Activated CD4-positive, alpha-beta T cell treated with anti-CD3 and anti-CD28 coated beads, Interleukin-10, Interleukin-2, amounts not matched to agents 100 ng/mL and 50 ng/mL, durations not matched to agents 16 hours and 8 hours (primary cell): ENCODE measurements at places on chromosomes 5 and 9.

- DNase-seq: no peak
These were observed 22.5 kb downstream of the EDIL3 start for GRCh38 chr5:84362061-84362720.

DNA sequence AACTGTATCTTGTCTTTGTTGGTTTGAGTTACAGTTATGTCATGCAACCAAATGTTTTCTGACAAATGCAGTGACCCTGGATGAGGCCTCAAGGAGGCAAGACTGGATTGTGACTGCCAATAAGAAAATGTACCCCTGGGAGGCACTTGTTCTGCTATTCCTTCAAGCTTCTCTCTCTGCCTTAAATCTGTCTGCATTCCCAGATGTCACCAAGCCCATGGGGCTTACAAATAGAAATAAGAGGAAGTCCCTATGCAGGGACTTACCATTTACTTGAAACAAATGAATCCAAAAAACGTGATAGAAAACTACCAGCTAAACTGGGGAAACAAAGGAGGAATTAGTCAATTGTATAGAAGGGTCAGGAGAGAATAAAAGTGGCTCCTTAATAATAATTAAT, 8.2 kb upstream of the PARP8 start:
- DNase-seq: no peak

DNA sequence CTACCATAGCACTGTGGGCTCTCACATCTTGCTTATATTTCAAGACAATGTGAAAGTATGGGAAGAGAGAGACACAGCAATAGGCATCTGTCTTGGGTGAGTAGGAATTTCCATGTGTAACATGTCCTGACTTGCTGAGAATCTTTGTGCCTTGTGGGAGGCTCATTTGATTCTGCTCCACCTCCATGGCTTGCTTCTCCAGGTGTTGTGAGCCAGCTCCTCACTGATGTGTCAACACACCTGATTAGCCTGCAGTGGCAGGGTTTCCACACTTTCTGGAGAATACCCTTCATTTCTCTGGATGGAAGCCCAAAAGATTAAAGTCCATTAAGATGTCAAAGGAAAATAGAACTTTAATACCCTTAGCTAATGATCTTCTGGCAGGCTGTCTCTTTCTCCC, 613.6 kb downstream of the ZNF608 start:
- no peak for DNase-seq

- DNase-seq: no peak
These were observed 343.5 kb downstream of the PLK2 start for GRCh38 chr5:58116346-58116745.

DNA sequence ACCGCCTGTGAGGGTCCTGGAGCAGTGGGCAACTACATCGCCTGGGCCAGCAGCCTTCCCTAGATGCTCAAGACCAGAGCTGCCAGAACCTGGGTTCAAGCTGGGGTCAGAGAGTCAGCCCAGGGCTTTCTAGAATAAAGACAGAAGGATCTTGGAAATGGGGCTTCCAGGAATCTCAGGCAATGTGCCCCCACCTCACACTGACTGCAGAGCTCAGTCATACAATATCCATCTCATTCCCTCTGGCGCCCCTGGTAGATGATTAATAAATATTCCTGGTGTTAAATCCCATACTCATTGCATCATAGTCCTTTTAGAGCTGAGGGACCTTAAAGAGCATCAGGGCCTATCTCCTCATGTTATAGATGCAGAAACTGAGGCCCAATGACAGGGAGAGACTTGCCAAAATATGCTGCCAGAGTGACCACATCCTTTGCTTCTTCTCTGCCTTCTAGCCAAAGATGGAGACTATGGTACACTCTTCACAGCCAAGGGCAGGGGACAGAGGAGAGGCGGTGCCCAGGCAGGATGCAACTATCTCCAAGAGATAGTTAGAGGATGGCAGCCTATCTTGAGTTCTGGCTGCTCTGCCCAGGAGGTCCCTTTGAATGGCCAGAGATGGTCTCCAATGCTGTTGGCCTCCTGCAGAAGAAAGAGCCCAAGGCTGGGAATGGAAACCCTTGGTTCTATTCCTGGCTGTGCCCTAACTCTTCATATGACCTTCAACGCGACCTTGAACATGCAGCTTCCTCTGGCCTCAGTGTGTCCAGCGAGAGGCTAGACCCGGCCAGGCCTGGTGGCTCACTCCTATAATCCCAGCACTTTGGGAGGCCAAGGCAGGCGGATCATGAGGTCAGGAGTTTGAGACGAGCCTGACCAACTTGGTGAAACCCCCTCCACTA, 36.2 kb upstream of the IL17B start:
- no peak for DNase-seq

DNA sequence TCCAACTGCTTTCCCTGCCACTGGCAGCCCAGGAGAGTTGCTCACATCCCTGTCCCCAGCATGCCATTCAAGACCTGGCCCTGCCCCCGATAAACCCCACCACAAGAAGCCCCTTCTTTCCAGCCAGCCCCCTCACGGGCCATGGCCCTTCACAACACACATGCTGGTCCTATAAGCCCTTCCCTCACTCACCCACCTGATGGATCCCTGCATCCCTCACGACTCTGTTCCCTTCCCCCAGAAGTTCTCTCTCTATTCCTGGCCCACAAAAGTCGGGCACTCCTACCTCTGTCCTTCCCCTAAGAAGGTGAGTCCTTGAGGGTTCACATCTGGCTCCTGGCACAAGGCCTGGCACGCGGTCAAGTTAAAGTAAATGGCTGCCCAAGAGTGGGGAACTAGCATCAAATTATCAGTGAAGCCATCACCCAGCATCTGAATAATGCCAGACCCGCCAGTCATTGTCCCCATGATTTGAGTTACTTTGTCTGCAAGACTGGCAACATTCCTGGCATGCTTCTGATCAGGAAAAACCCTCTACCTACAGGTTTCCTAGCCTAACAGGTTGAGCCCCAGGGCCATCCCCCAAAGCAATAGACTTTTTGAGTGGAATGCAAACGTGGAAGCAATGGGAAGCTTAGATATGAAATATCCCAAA, 65.9 kb downstream of the CRB2 start:
- no peak for DNase-seq

GRCh38 chr9:131733541-131734061, 6.3 kb downstream of the RAPGEF1 start:
- peak; percentile 79 for DNase-seq

DNA sequence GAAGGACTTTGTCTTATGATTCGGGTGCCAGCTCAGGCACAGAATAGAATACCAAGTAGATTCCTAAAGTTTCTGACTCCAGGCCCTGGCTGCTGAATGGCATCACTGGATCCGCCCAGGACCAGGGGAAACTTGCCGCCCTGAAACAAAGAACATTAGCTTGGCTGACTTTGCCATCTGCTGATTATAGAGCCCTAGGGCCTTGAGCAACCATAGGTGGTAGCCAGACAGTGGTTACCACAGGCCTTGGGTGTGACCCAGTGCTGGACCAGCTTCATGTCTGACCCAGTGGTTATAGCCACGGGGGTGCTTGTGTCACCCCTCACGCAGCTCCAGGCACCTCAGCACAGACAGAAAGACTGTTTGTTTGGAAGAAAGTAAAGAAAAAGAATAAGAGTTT, 62.7 kb downstream of the SSBP2 start:
- no peak for DNase-seq

DNA sequence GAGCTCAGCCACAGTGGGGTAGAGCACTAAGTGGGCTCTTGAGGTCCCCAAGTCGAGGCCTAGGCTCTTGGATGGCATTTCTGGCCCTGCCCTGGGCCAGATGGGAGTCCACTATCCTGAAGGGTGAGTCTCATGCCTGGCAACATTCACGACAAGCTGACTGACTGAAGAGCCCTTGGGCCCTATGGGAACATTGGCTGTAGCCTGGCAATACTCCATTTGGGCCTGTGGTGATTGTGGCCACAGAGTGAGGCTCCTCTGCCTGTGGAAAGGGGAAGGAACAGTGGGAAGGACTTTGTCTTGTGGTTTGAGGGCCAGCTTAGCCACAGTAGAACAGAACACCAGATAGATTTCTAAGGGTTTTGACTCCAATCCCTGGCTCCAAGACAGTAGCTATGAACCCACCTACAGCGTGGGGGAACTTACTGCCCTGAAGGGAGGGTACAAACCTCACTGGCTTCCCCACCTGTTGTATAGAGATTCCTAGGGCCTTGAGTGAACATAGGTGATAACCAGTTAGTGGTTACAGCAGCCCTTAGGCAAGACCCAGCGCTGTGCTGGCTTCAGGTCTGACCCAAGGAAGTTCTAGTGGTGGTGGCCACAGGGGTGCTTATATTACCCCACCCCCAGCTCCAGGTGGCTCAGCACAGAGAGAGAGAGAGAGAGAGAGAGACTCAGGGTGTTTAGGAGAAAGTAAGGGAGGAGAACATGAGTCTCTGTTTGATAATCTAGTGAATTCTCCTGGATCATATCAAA, 72.4 kb downstream of the KIAA0825 start:
- DNase-seq: no peak

DNA sequence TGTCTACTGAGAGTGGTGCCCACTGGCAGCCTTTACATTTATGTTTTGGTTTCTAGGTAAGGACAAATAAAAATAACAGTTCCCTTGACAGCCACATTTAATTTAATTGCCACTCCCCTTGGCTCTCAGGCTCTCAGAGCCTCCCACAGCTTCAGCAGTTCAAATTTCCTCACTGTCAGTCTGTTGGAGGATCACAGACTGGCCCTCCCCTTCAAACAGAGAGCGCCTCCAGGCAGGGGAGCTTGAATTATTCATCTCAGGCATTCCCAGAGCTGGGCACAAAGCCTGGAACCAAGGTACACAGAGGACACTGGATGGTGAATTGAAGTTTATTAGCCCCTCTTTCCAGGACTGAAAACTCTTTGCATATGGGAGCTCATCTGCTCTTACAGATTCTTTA, 407.7 kb downstream of the SPOCK1 start:
- no peak for DNase-seq

DNA sequence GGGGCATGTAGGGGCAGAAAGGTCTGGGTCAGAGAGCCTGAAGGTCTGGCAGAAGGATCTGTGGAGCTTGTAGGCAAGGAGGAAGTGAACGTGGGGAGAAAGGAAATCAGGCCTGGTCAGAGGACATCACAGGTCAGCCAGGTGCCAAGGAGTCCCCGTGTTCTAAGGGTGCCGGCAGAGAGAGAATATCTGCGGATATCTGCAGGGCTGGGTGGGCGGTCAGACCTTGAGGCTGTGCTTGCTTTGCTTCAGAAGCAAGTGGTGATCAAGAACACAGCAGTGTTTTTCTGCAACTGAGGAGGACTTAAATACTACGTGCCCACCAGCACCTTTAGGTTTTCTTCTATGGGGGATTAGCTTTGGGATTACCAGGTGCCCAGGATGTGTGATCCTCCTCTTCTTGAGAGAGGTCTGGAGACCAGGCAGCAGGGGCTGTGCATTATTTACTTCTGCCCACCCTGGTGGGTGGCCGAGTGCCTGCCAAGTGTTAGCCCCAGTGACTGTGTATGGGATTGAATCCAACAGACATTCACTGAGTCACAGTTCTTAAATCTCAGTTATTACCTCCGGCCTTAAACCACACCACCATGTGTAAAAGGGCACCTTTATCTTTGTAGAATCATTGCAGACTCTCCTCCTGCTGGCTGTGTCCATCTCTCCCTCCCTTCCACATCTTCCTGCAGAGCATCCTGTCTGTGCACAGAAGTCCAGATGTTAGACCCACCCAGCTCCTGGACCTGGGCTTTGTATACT, 12.5 kb upstream of the SHB start:
- no peak for DNase-seq

DNA sequence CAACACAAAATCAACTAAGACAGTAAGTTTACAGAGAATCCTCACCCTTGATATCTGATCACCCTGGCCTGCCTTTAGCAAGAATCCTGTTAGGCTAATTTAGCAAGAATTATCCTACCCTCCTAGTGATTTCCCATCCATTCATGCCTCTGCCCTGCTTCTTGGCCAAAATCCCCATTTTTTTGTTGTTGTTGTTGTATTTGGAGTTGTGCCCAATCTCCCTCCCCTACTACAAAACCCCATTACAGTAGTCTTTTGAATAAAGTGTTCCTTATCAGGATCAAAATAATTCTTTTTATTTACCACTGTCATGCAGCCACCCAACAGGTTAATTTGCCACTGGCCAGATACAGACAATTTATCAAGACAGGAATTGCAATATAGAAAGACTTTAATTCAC, 58.5 kb upstream of the CLINT1 start:
- DNase-seq: no peak

- DNase-seq: peak; percentile 83
These were observed 4.3 kb downstream of the LCP2 start for GRCh38 chr5:170293273-170293672.

GRCh38 chr5:123907349-123907748, 395.4 kb downstream of the CSNK1G3 start:
- no peak for DNase-seq

DNA sequence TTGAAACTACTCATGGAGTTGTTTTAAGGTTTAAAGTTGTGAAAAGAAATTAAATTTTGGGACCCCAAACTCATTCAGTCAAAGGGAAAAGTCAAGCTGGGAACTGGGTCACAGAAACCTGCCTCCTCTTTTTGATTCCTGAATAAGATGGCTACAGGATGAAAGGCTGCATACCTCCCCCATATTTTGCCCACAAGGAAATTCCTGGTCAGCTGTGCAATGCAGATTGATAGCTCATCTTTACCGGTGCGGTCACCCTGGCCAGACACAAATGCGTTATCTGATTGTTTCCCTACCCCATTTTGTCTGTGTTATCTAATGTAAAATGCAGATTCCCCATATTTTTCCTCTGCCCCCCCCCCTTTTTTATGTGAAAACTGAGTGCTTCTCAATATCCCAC, 1.3 kb downstream of the HAVCR2 start:
- DNase-seq: no peak

DNA sequence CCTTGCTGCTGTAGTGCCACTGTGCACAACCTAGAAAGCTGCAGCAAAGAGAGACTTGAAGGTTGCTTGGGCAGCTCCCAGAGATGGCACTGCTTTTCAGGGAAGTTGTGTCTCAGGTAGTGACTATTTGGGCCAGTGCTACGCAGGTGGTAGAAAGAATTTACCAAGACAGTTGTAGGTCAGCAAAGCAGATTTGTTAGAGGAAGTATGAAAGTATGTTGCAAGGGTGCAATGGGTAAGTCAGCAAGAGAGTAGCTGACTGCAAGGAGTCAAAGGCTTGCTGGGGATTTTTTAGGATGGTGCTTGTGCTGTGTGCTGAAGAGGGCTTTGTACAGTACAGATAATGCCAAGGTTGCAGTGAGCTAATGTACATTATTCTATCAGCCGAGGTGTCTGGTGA, 33.5 kb upstream of the SPARC start:
- DNase-seq: no peak

DNA sequence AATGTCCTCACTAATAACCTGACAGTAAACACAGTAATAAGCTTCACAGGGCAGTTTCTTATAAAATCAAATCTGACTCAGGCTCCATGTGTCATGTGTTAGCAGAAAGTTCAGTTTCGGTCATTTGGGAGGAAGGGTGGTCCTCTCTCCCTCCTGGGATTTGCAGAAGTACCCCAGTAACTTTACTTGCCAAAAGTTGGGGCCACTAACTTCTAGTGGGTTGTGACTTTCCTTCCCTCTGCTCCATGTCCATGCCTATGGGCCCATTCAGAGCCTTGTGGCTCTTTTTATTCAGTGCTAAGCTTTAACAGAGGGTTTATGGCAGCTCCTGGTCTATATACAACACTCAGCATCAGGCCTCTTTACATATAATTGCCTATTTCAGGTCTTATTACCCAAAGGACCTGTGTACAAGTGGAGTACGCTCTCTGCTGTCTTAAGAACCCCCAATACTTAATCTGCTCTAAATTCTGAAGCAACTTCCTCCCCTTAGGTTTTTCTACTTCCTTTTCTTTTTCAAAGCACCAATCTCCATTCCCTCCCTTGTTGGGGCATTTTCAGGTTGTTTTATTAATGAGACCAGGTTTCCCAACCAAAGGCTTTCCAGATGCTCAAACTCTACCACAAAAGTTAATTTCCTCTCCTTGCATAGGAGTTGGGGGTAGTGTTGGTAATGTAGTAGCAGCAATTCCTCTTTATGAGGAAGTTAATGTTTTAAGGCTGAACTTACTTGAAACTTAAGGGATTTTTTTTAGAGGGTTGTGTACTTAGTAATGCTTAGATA, 107.7 kb downstream of the CCDC192 start:
- no peak for DNase-seq
